ENCODE measurements at places on chromosomes 1 and 21.

DNA sequence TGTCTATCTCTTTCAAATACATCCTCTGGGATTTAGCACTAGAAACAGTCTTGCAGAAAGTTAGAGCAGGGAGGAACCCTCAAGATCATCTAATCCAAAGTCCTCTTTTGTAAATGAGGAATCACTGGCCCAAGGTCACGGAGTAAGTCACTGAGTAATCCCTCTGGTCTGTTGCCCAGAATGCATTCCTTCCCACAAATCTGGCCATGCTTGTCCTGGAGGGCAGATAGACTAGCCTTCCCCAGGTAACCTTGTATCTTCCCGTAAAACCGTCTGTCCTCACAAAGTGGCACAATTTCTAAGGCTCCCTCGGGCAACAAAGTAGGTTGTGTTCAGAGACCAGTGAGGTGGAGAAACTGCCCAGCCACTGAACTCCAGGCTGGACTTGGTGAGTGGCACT lies 46.2 kb downstream of the DDR2 start:
- no peak for DNase-seq

GRCh38 chr1:175364424-175365076 lies 172.0 kb upstream of the KIAA0040 start:
- no peak for DNase-seq

DNA sequence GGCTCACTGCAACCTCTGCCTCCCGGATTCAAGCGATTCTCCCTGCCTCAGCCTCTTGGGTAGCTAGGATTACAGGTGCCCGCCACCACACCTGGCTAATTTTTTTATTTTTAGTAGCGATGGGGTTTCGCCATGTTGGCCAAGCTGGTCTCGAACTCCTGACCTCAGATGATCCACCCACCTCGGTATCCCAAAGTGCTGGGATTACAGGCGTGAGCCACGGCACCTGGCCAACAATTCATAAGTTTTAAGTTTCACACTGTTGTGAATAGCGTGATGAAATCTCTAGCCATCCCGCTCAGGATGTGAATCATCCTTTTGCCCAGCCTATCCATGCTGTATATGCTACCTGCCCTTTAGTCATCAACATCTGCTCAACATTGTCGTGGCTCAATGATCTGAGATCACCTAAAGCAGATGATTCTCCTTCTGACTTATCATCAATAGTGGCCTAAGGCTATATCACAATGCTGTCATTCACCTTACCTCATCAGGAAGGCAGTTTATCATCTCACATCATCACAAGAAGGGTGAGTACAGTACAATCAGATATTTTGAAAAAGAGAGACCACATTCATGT lies 2.6 kb downstream of the PFDN2 start:
- no peak for DNase-seq

GRCh38 chr1:38941093-38941492 lies 537 bp downstream of the RHBDL2 start:
- DNase-seq = no peak

- no peak for DNase-seq
Measured at GRCh38 chr1:204714861-204715511, 29.4 kb upstream of the LRRN2 start.

- no peak for DNase-seq
Measured at GRCh38 chr1:202811296-202812175, 782 bp downstream of the PCAT6 start.

GRCh38 chr1:9481048-9481447 lies 58.2 kb upstream of the SLC25A33 start:
- DNase-seq = no peak

DNA sequence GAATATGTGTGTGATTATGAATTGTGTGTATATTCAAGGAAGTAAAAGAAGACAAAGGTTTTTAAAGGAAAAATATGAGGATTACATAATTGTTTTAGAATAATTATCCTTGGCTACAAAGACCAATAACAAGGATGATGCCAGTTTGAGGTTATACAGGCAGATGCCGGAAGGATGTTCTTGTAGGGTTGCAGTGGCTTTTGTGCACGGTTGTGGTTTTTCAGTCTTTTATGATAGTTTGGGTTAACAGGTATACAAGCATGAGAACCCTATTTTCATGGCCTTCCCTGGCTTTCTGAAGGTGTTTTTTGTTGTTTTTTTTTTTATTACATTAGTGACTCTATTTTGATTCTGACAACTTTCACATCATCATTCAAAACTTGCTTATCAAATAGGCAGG lies 4.9 kb downstream of the CR2 start:
- no peak for DNase-seq

GRCh38 chr1:18341291-18342069 lies 139.2 kb upstream of the KLHDC7A start:
- DNase-seq = no peak

DNA sequence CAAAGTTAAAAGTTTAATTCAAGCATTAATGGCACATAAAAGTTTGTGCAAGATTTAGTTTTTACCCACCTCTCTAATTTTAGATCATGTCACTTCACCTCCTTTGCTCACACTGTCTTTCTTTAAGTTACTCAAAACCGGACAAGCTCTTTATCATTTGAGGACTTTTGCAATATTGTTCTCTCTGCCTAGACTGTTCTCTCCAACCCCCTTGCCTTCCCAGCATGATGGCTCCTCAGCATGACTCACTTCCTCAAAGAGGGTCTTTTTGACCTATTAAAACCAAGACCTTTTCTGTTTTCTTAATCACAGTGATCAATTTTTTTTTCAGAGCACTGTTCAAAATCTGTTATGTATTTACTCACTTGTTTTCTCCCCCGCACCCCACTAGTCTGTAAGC lies 61.3 kb downstream of the XKR8 start:
- DNase-seq = no peak

DNA sequence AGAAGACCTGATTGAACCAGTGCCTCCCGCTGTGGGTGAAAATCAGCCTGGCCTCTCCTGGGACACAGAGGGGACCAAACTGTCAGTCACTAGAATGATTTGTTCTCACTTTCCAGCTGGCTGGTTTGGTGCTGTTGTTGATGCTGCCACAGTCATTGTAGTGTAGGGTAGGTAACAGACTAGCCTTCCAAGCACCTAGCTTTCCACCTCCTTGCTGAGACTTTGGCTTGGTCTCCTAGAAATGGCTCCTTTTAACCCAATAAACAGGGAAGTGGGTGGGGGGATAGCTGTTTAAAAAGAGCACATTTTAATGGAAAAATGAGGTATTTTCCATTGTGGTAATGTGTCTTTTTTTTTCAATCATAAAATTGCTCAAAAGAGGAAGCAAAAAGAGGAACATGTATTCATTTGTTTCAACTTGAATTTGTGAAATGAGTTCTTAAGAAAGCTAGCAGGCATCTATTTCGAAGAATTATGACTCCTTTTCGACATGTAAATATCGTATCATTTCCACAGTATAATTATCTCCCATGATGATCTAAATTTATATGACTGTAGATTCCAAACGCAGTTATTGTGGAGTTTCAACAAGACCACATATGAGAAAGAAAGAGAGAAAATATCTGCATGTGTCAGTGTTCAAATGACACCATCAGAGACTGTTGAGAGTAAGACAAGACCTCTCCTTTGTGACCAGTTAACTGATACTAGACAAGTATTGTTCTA lies 190.1 kb downstream of the HLX start:
- DNase-seq = no peak

GRCh38 chr21:44991538-44992483 lies 52.0 kb downstream of the SLX9 start:
- no peak for DNase-seq

GRCh38 chr1:22257290-22258275 lies 114.7 kb upstream of the WNT4 start:
- no peak for DNase-seq

GRCh38 chr1:112126598-112126997 lies 137.1 kb upstream of the KCND3 start:
- no peak for DNase-seq
